ENCODE measurements at places on chromosomes 1 and 21.

DNA sequence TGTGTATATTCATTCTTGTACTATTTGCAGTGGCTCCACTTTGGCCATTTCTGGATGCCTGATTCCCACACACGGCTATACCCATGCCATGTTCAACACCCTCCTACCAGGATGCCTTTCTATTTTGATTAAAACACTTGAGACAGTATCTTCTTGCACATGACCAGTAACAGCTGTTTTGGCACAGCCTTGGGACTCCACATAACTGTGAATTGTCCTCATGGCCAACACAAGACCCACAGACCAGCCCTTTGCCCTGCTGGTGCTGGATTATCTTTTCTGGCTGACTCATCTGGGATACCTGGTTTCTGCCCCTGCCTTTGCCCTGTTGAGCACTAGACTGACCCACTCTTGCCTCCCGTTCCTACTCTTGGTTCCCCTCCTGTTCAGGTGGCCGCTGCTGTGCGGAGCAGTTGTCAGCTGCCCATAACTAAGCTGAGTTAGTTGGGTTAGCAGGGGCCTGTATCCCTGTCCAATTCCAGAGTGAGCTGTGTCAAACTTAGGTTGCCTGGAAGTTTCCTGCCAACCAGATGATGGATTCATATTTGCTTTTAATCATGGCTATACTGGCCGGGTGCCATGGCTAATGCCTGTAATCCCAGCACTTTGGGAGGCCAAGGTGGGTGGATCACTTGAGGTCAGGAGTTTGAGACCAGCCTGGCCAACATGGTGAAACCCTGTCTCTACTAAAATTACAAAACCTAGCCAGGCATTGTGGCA is 10.8 kb upstream of the EYA3 start:
- no peak for DNase-seq

GRCh38 chr1:106249365-106249764 is 807.1 kb upstream of the PRMT6 start:
- DNase-seq, result no peak

GRCh38 chr1:30905916-30906620 is 2.5 kb downstream of the SDC3 start:
- DNase-seq, result peak; percentile 48

- DNase-seq, result no peak
These were observed 303.1 kb downstream of the CTH start for GRCh38 chr1:70714149-70714548.

- DNase-seq, result peak; percentile 85
These were observed 20.6 kb downstream of the CSF1 start for GRCh38 chr1:109931189-109931731.

DNA sequence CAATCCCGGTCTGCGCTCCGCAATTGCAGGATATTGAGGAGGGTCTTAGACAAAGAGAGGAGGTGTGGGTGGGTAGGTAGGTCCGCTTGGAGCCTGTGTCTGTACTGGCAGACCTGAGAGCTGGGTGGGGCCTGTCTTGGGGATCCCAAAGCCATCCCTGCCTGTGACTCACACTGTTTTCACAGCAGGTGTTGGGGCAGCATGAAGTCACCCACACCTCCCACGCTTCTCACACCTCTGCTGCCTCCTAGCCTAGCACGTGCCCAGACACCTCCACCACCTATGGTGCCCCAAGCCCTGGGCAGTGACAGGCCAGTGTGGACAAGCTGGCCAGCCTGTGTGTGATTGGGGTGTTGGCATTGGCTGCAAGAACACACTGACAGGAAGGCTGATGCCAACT is 65.7 kb upstream of the ECE1 start:
- no peak for DNase-seq

DNA sequence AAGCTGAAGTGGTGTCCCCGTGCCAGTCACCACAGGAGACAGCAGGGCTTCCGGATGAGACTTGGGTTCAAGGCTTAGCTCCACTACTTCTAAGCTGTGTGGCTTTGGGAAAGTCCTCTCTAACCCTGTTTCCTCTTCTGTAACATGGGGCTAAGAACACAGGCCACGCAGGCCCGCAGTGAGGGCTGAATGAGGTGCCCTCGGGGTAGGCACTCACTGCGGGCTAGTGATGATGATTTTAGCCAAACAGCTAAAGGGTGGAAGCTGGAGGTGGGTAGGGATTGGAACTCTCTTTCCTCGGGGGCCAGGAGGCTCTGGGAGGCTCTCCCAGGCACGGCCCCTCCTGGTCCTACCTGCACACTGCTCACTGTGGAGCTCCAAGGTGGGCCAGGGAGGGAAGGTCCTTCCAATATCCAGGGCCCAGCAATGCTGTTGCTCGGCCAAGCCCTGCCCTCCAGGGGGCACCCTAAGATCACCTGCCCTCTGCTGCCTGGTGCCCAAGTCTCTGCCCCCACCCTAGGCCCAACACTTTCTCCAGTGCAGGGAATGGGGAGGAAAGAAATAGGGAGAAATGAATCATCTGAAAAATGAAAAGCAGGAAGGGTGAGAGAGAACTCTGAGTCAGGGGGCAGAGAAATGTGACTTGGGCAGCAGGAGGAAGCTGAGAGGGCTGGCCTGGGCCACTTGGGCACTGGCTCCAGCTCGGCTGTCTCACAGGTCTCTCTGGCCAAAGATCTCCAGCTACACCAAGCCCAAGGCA is 19.2 kb upstream of the EVA1B start:
- peak; percentile 82 for DNase-seq

- peak; percentile 32 for DNase-seq
These were observed 277.0 kb downstream of the PTPRU start for GRCh38 chr1:29513357-29513756.

GRCh38 chr1:227946624-227947385 is 927 bp downstream of the WNT9A start:
- DNase-seq, result peak; percentile 72

- no peak for DNase-seq
These were observed 101.7 kb upstream of the HAO2 start for GRCh38 chr1:119266858-119267257.

GRCh38 chr1:101198842-101199636 is 37.8 kb upstream of the S1PR1 start:
- DNase-seq, result no peak

- DNase-seq, result no peak
These were observed 61.9 kb downstream of the DNTTIP2 start for GRCh38 chr1:93816970-93817678.

GRCh38 chr1:212157252-212157651 is 121.7 kb downstream of the DTL start:
- DNase-seq, result no peak

- DNase-seq, result no peak
These were observed 15.5 kb downstream of the CD101 start for GRCh38 chr1:117017062-117017461.

DNA sequence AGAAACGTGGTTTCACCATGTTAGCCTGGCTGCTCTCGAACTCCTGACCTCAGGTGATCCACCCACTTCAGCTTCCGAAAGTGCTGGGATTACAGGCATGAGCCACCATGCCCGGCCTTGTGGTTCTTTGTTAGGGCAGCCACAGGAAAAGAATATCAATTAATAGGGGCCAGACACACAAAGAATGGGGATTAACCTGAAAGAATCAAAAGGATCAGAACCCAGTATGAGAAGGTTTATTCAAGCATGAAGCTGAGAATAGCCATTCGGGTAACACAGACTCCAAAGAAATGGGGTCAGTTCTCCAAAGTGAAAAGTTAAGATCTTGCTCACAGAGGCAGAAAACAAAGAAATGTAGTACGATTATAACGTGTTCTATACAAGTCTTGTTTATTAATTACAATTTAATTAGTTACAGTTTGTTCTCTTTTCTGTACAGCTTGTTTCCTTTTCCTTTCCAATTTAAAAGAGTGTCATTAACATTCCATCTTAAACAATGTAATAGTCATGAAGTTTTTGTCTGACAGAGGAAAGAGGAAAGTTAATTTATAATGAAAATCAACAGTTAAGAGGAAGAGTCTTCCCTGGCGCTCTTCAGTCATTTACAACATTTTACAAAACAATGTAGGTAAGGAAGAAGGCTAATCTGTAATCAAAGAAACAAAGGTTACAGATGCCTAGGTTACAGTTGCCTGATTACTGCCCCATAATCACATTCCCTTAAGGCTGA is 51.3 kb upstream of the SLC45A1 start:
- no peak for DNase-seq

DNA sequence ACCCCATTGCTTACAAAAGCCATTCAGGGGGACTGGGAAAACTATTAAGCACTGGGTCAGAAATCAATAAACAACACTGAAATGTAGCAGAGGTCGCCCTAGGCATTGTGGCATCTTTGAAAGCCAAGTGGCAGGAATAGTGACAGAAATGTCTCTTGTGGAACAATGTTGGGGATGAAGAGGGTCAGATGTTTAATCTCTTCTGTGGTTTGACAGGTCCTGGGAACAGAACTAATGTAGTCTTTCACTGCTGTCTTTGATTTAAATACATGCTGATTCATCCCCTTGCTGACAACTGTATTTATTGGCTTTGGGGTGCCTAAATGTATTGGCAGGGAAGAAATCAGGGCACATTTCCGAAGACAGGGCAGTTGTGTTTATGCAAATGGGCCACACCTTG is 194.8 kb downstream of the ATG4C start:
- no peak for DNase-seq

GRCh38 chr1:30656171-30656940 is 67.0 kb downstream of the MATN1 start:
- DNase-seq, result no peak

DNA sequence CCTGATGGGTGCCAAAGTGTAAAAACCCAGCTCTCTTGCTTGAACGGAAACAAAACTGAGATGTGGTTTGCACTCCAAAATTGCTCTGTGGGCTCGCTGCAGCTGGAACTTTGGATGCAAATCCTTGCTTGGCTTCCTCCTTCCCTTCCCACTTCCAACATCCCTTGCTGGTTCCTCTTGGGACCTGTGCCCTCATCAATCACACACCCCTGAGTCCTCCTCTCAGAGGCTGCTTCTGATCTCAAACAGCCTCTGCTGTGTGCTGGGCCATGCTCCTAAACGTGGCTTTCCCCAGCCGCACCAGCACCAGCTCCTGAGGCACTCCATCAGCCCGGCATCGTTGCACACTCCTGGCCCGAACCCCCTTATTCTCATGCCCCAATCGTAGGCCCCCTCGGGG is 124.3 kb upstream of the RAB4A start:
- DNase-seq, result no peak

GRCh38 chr1:10626791-10627410 is 152.2 kb downstream of the PEX14 start:
- DNase-seq, result no peak

GRCh38 chr1:193221651-193222050 is 35.2 kb upstream of the B3GALT2 start:
- DNase-seq, result no peak

DNA sequence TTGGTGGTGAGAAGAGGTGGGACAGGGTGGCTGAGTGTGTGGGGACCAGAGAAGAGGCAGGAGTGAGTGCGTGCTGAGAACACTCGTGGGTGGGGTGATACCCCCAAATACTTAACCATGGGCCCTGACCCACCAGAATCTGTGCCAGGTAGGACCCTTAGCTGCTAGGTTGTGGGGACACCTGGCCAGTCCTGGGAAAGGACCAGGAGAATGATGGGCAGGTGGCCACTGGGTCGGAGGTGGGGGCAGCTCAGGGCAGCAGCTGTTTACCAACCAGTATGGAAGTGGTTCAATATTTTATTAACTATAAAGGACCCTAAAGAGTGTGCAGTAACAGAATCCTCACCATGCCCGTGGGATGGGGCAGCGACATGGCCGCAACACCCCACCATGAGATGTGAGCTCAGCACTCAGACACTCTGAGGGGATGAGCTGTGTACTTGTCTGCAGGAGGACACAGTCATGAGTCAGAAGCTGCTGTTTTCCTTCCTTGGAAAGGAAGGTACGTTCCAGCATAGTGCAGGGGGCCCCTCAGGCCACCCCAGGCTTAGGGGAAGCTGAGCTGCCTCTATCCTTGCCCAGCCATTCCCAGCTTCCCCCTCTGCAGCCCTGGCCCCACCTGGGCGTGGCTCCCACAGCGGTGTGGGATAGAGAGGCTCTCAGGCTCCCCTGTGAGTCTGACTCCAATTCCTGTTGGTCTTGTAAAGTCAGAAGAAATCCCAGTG is 25.4 kb downstream of the TEX35 start:
- DNase-seq, result peak; percentile 40

GRCh38 chr1:43832255-43832654 is 101.3 kb upstream of the ARTN start:
- no peak for DNase-seq

DNA sequence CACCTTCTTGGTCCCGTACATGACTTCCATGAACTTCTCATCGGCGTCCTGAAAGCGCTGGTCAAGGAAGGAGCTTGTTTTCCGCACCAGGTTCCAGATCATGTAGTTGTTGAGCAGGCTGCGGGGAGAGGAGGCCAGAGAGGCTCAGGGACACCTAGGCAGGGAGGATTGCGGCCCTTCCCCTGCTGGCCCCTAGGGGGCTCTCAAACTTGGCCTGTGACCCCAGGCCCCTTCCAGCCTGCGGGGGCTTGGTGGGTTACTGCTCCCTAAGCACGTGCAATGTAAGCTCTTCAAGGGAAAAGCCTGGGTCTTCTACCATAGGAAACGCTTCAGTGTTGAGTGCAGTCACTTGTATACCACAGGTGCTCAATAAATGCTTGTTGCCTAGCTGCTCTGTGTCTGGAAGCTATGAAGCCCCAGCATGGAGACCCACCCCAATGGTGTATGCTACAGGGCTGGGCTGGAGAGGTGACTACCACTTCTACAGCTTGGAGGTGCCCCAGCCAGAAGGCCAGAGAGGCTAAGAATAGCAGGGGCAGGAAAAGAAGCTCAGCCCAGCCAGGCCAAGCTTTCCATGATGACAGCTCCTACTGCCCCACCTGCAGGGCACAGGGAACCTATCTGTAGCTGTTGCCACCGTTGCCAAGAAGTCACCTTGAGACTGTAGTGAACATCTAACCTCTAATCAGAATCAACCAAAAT is 45.1 kb downstream of the ECE1 start:
- no peak for DNase-seq

DNA sequence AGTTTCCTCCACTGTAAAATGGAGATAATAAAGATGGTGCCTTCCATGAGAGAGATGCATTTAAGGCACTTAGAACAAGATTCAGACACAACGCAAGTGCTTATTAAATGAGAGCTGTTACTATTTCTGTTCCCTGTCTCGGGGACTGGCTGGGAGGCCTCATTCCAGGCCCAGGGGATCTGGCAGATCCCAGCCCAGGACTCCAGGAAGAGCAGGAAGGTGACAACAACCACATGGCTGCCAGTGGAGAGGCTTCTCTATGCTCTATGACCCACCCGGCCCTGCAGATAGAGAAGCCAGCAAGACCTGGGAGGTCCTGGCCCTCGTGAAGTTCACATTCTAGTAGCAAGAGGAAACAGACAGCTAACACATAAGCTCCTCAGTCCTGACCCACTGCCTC is 175.5 kb downstream of the ACTL8 start:
- no peak for DNase-seq

DNA sequence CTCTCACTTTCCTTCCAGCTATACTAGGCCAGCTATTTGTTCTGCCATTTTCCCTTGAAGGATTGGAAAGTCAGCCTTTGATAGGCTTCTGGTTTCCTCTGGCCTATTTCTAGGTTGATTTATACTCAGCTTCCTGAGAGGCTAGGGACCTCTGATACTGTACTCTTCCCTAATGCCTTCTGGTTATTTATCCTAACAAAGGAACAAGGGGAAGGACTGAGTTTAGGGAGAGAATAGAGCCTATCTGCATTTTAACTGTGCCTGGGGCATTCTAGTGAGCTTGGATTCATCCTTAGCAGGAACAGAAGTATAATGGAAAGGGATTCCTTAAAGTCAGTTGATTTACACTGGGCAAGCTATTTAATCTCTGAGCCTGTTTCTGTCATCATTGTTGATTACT is 11.8 kb upstream of the TMEM39B start:
- DNase-seq, result no peak

GRCh38 chr1:47403321-47403910 is 12.7 kb upstream of the FOXE3 start:
- DNase-seq, result no peak

Measured in tibial artery (tissue), 4 donors.